ENCODE measurements at places on chromosomes 16 and 17.

- no peak for DNase-seq
Observed at GRCh38 chr16:88467541-88467944, 14.5 kb downstream of the ZFPM1 start.

GRCh38 chr17:65604070-65604469, 42.6 kb upstream of the AXIN2 start:
- DNase-seq: no peak

GRCh38 chr16:89404561-89404960, 85.8 kb downstream of the ANKRD11 start:
- DNase-seq: no peak

DNA sequence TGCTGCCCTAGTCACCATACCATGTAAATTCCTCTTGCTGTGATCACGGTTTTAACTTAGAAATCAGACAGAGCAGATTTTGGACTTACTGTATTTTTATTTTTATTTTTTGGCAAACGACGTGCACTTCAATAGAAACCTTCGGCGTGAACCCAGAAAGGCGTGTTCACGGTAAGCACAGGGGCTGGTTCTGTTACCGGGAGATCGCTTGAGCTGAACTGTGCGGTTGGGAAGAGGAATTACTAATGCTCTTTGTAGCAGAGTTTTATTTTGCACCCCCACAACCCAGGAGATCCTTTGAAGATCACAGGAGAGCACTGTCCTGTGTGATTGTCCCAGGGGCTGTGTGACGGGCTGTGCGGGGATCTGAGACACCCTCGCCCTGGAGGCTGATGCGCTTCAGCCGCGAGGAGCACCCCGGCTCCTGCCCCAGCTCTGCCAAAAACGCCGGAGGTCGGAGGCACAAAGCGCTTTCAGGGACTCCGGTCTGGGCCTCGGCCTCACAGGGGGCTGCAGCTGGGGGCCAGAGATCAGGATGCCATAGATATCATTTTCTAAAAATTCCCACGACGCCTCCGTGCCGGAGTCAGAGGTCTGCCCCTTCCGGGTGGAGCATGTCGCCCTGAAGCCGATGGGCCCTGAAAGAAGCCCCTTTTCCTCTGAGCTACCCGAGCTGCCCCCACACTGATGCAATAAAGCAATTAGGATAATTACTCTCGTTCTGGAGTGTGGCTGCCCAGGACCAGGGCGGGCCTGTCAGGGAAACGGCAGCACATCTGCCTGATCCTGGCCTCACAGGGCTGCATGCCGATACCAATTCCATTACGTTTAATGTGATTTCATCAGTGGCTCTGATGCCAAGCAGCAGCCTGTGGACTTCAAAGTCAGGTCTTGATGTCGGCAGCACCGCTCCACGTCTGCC, 71.8 kb downstream of the LMF1 start:
- no peak for DNase-seq

GRCh38 chr17:10620823-10621222, 36.3 kb downstream of the MYH3 start:
- DNase-seq: no peak

GRCh38 chr17:2815781-2816185, 19.5 kb downstream of the RAP1GAP2 start:
- DNase-seq: no peak

- no peak for DNase-seq
Observed at GRCh38 chr17:82103553-82104451, 5.8 kb upstream of the FASN start.

GRCh38 chr16:12119562-12119961, 143.0 kb downstream of the SNX29 start:
- DNase-seq: no peak

DNA sequence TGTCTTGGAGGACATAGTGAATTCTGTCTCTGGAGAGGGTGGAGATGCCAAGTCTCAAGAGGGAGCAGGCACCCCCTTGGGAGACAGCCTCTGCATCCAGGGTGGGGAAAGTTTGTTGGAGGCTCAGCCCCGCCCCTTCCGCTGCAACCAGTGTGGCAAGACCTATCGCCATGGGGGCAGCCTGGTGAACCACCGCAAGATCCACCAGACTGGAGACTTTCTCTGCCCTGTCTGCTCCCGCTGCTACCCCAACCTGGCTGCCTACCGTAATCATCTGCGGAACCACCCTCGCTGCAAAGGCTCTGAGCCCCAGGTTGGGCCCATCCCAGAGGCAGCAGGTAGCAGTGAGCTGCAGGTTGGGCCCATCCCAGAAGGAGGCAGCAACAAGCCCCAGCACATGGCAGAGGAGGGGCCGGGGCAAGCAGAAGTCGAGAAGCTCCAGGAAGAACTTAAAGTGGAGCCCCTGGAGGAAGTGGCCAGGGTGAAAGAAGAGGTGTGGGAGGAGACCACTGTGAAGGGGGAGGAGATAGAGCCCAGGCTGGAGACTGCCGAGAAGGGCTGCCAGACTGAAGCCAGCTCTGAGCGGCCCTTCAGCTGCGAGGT, 5.2 kb downstream of the ZNF646 start:
- DNase-seq: no peak
